Activated CD4-positive, alpha-beta memory T cell treated with anti-CD3 and anti-CD28 coated beads, Interleukin-2, amount 10 ng/mL, durations not matched to agents 7 days and 5 days (primary cell): ENCODE measurements at places on chromosomes 16 and 17. TPM values are rescaled to one million over a fixed set of nuclear protein-coding genes. Genes with fewer than 3 reads are reported as not detected.

Gene KRTAP2-2
- total RNA-seq: not detected

Gene HYDIN
- not detected for total RNA-seq

Gene TBX21
- 58.3 TPM for total RNA-seq

Gene KREMEN2
- not detected for total RNA-seq

Gene NGFR
- 0.33 TPM for total RNA-seq

Gene SLC35G6
- not detected for total RNA-seq

Gene FBXO39
- 1.1 TPM for total RNA-seq

Gene ST6GALNAC1
- 4.0 TPM for total RNA-seq

Gene TMEM220
- 0.10 TPM for total RNA-seq

Gene BCO1
- not detected for total RNA-seq

Gene SLC38A8
- not detected for total RNA-seq

Gene KCNH6
- total RNA-seq: not detected

Gene GPRC5B
- not detected for total RNA-seq

Gene SRRM2
- 539 TPM for total RNA-seq

Gene IRF8
- total RNA-seq: 4.9 TPM

Gene SOX8
- 0.13 TPM for total RNA-seq

Gene SEZ6L2
- 0.08 TPM for total RNA-seq

Gene BAIAP3
- 3.4 TPM for total RNA-seq

Gene HOXB2
- total RNA-seq: 20.9 TPM

Gene MSLN
- not detected for total RNA-seq

Gene STX1B
- 1.5 TPM for total RNA-seq

Gene CTU2
- total RNA-seq: 16.5 TPM

Gene KRT31
- not detected for total RNA-seq

Gene SDR42E2
- not detected for total RNA-seq

Gene CNTNAP4
- not detected for total RNA-seq

Gene MT4
- not detected for total RNA-seq

Gene PYY
- total RNA-seq: not detected

Gene KRTAP3-1
- not detected for total RNA-seq

Gene KRTAP4-3
- total RNA-seq: not detected

Gene TP53
- total RNA-seq: 123 TPM

Gene CCL5
- 482 TPM for total RNA-seq

Gene PERCC1
- not detected for total RNA-seq

Gene ARHGDIG
- total RNA-seq: not detected

Gene DPEP1
- not detected for total RNA-seq

Gene CALB2
- not detected for total RNA-seq

Gene IGF2BP1
- total RNA-seq: not detected

Gene CCDC200
- total RNA-seq: 0.53 TPM

Gene SPNS3
- total RNA-seq: 14.2 TPM

Gene MAPT
- total RNA-seq: 0.15 TPM

Gene OTOP3
- not detected for total RNA-seq

Gene DNAI2
- 3.1 TPM for total RNA-seq

Gene VPS9D1
- 7.0 TPM for total RNA-seq

Gene SLC13A5
- total RNA-seq: not detected

Gene DHX38
- total RNA-seq: 70.7 TPM

Gene KIF2B
- total RNA-seq: not detected

Gene PTRH2
- total RNA-seq: 23.3 TPM

Gene C1QTNF8
- not detected for total RNA-seq

Gene UMOD
- not detected for total RNA-seq

Gene DUS1L
- total RNA-seq: 99.3 TPM

Gene CACNA1H
- total RNA-seq: 0.58 TPM

Gene LRRC37A3
- 19.0 TPM for total RNA-seq

Gene METTL26
- 67.5 TPM for total RNA-seq
